ENCODE measurements at places on chromosomes 5 and 9.

DNA sequence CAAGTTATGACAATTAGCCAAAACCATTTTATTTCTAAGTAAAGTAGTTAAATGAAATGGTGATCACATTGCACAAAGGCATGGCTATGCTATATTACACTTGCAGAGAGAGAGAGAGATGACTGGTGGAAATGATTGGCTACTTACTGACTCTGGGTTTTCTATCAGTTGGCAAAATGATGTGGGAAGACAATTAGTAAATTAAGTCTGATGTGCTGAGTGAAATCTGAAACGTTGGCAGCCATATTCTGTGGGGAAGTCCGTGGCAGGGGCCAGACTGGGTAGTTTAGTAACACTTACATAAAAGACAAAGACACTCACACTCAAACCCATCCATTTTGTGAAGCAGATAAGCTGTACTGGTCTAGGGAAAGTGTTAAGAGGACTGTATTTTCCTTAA, 61.6 kb downstream of the ANXA1 start:
- DNase-seq, result no peak

DNA sequence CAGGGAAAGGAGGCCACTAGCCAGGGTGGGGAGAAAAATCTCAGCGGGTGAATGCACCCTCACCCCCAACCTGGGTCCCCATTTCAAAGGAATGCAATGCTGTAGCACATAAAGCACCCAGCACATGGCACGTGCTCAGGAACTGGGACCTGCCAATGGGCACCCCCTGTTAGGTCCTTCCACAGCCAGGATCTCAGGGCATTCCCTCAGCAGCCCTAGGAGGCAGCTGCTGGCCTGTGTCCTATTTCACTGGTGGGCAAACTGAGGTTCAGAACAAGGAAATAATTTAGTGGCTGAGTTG, 8.8 kb downstream of the DNM1 start:
- no peak for DNase-seq

DNA sequence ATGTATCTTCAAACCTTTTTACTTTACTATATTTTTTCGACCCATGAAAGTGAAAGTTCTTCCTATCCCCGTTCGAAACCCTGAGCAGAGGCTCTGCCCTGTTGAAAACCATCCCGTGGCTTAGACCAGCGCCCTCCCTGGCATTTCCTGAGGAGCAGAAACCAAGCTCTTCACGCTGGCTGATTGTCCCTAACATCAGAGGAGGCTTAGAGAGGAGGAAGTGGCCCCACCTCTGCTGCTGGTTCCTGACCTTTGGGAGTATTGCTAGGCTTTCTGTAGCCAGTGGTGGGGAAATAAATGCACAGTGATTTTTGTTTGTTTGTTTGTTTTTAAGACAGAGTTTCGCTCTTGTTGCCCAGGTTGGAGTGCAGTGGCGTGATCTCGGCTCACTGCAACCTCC, 4.2 kb upstream of the PTGES start:
- no peak for DNase-seq

- no peak for DNase-seq
These were observed 120.2 kb downstream of the ICE1 start for GRCh38 chr5:5542654-5543053.

DNA sequence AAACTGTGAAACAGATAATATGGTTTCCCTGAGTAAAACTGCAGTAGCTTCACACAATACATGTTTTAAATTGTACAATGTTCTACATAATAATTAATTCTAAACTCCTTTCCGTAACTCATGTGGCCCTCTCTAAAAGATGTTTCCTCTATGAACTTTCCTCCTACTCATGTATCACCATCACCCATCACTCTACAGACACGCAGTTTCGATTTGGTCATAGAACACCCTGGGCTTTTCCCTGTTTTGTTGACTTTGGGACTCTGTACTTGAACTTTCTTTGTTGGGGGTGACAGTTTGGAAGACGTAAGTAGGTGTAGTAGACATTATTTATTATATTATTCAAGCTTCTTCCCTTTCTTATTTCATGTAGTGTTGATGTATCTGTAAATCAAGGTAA, 44.1 kb upstream of the GABRA6 start:
- no peak for DNase-seq

DNA sequence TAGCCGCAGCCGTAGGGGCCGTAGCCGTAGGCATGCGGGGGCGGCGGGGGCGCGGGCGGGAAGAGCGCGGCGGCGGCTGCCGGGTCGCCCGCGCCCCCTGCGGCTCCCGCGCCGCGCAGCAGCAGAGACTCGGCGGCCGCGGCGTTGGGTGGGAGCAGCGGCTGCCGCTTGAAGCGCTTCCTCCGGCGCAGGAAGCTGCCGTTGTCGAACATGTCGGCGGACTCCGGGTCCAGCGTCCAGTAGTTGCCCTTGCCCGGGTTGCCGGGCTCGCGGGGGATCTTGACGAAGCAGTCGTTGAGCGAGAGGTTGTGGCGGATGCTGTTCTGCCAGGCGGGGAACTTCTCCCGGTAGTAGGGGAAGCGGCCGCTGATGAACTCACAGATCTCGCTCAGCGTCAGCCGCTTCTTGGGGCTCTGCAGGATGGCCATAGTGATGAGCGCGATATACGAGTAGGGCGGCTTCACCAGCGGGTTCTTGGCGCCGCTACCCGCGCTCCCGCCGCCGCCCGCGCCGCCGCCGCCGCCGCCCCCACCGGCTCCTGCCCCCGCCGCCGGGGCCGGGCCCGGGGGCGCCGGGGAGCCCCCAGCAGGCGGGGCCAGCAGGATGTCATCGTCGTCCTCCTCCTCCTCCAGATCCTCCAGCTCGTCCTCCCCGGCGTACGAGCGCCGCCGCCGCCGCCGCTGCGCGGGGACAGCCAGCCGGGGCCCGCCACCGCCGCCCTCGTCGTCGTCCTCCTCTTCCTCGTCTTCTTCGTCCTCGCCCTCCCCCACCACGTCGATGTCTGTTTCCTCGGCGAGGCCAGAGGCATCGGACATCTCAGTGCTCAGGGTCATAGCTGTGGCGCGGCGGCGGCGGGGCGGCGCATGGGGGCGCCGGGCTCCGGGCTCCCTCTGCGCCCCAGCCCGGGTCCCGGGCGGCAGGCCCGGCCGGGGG, 781 bp downstream of the FOXD1 start:
- no peak for DNase-seq

Measured in NCI-H2227 treated with DMSO at 0.1 percent for 48 hours (cell line).